Activated T-cell treated with anti-CD3 and anti-CD28 coated beads, Interleukin-2, amount 50 U/mL, for 48 hours (primary cell): ENCODE measurements at places on chromosomes 2 and 18.

DNA sequence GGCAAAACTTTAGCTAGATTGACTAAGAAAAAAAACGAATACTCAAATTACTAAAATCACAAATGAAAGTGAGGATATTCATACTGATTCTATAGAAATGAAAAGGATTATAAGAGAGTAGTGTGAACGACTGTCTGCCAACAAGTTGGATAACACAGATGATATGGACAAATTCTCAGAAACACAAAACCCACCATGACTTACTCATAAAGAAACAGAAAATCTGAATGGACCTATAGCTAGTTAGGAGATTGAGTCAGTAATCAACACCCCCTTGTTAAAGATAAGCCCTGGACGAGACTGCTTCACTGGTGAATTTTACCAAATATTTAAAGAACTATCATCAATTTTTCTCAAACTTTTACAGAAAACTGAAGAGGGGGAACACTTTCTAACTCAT lies 108.8 kb upstream of the TMEM200C start:
- DNase-seq, result no peak

DNA sequence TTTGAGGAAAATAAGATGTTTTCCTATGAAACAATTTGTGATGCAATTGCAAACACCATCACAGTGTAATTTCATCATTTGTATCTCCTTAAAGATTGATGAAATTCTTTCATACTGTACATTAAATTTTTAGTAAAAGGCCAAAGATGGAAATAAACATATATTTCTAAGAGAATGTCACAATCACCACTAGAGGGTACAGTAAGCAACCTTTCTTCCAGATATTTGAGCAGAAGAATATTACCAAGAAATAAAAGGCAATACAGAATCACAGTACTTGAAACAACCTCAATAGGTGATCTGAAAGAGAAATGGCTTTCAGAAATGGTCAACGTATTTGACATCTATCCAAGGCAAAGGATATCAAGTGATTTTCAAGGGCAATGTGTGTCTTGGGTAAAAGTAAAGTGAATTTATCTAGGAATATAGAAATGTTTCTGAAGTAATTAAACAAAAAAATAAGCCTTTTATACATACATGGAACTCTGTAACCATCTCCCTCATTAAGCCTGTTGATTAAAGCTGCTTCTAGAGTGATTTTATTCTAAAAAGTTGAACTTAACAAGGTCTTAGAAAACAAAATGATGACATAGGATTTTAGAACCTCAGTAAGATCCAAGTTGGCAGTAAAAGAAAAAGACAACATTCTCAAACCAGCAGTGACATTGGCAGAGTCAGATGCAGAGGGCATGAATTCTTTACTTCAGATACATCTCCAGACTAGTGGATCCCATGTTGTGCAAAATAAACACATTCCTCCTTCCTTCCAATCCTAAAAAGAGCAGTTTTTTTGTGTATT lies 90.3 kb upstream of the SESTD1 start:
- DNase-seq, result no peak

- no peak for DNase-seq
Measured at GRCh38 chr2:47645246-47645645, 137.7 kb upstream of the MSH6 start.

DNA sequence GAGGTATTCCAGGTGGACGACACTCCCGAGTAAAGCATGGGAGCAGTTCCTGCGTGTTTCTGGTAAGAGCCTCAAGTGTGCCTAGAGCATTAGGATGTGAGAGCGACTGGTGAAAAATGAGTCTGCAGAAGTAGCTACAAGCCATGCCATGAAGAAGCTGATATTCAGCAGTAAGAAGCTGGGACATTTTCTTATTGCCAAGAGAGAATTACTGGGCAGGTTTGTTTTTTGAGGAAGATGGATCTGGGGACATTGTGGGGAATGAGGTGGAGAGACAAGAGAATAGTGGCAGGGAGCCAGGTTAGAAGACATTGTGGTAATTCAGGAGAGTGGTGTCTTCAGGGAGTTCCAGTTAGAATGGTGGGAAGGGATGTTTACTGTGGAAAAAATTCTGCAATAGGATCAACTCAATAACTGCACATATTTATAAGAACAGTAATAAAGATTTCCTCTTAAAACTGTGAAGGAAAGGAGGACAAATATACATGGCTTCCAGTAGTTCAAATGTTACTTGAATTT lies 38.2 kb downstream of the CRIM1 start:
- DNase-seq, result no peak

GRCh38 chr18:78994531-78994930 lies 14.9 kb downstream of the SALL3 start:
- no peak for DNase-seq

GRCh38 chr2:29596584-29596983 lies 324.8 kb downstream of the ALK start:
- no peak for DNase-seq

DNA sequence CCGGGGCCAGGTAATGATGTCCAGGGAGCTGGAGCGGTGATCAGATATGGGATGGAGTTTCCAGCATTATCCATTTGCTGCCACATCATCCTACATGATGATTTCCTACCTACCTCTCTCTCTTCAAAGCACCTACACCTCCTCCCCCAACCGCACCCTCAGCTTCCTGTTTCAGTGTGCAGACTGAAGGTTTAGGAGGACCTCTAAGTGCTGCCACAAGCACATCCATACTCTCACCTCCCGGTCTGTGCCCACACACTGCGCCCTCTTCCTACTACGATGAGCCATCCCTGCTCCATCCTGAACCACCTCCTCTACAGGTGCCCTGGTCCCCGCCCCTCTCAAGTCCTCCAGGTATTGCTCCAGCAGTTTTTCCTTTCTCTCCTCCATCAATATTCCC lies 123.7 kb downstream of the ALPK2 start:
- DNase-seq, result no peak

- DNase-seq, result no peak
Measured at GRCh38 chr2:109133746-109134145, 4.7 kb downstream of the SH3RF3 start.

DNA sequence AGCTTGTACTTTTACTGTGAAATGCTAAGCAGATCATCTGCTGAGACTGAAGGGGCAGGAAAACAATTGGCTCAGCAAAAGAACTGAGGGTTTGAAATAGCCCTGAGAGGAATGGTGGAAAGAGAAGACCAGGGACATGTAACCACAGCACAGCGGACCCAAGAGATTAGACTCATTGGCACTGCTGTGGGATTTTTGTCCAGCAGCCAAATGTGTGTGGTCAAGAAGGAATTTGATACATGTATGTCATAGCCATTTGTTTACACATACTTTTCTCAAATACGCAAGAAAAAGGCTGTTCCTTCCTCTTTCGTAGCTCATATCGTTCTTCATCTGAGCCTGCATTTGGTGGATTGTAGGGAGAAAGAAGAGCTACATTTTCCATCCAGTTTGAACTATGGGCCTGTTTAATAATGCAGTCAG lies 73.8 kb downstream of the TRABD2A start:
- no peak for DNase-seq

- DNase-seq, result no peak
Measured at GRCh38 chr2:47656715-47657600, 126.0 kb upstream of the MSH6 start.

- DNase-seq, result no peak
Measured at GRCh38 chr2:161316701-161317100, 8.5 kb downstream of the PSMD14 start.

DNA sequence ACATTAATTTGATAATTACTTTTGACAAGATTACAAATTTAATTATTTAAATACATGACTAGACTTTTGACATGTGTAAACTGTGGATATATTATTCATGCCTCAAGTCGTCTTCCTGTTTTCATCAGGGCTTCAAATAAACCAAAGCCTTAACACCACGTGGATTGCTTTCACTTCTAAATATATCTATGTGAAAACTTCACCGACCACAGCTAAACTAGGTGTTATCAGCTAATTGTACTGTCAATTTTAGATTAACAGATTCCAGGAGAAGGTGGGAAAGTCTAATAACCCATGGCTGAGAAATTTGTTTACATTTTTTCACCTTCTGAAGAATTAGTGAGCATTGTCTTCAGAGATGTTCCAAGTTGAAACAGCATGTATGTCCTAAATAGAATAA lies 494.7 kb upstream of the FAM98A start:
- no peak for DNase-seq

GRCh38 chr2:216379977-216380376 lies 7.7 kb upstream of the MARCHF4 start:
- DNase-seq, result no peak

DNA sequence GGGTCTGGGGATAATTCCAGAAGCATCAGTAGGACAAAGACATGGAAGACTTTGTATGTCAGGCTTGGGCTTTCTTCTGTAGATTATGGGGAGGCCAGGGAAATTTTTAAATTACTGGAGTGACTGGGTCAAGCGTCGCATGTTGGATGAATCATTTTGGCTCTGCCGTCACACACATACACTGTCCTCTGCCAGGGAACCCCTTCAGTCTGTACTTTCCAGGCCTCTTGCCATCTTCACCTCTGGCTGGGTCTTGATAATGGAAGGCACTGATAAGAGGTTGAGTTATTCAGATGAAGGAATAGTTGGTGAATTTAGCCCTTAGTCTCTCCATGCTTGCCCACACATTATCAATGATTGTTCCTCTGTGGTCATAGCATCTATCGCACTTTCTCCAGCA lies 895.1 kb upstream of the CELF4 start:
- DNase-seq, result no peak

- DNase-seq, result no peak
Measured at GRCh38 chr2:138741851-138742250, 38.3 kb downstream of the NXPH2 start.

DNA sequence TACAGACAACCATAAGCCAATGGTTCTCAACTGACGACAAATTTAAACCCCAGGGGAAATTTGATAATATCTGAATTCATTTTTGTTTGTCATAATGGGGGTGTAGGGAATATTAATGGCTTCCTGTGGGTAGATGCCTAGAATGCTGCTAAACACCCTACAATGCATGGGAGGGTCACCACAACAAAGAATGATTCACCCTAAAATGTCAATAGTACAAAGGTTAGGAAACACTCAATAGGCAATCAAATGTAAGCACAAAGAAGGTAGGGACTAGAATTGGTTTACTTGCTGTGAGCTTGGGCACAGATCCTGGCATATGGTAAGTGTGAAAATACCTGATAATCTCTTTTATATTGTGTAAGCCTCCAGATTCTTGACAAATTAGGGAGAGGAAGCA lies 20.1 kb upstream of the FANCL start:
- no peak for DNase-seq

DNA sequence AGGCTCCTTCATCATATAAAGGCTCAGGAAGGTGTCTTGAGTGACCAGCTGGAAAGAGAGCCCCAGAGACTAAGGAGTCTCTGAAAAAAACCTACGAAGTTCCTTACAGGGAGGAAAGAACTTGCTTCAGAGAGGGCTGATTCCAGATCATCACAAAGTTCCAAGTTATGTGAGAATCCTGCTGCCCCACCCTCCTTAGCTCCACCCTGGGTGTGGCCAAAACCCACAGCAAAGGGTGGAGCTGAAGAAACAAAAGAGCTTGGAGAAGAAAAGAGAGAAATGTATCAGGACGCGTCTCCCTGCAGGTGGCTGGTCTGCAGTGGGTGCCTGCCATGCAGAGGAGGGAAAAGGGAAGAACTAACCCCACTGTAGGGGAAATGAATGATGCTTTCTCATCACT lies 32.8 kb upstream of the ZNF396 start:
- DNase-seq, result no peak

- DNase-seq, result peak; percentile 57
Measured at GRCh38 chr18:70491734-70492348, 203.0 kb downstream of the SOCS6 start.

- no peak for DNase-seq
Measured at GRCh38 chr2:101830555-101830954, 133.0 kb downstream of the MAP4K4 start.

DNA sequence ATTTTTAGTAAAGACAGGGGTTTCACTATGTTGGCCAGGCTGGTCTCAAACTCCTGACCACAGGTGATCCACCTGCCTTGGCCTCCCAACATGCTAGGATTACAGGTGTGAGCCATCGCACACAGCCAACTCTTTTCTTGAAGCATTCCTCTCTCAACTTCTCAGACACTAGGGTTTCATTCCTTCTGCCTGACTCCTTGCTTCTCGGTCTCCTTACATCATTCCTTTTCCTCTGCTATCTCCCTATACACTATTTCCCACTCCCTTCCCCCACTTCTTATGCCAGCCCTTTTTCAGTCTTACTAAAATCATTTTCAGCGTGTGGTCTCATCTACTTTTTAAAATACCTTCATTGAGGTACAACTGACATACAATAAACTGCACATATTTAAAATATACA lies 6.1 kb downstream of the SOS1 start:
- DNase-seq, result no peak

GRCh38 chr2:10400002-10400401 lies 48.1 kb downstream of the ODC1 start:
- DNase-seq, result no peak

- DNase-seq, result no peak
Measured at GRCh38 chr2:106147665-106148064, 46.4 kb downstream of the UXS1 start.

DNA sequence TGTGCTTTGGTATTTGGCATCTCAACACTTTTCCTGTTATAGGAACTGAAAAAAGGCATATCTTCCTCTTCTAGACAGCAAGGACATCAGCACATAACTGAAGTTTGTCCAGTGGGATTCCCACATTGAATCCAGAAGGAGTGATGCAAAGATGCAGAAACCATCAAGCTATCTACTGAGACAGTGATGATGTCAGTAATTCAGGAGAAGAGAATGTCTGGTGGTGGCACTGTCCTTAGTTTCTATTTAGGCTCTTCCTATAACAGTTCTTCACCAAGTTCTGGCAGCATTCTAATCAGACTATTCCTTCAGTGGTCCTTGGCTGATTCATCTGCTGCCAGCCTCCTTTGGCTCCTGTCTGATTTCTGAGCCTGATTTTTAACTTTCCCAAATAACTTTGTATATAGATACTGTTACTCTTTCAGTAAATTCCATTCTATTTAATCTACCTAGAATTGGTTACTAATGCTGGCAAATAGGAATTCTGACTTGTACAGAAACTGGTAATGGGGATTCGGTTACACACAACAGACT lies 56.6 kb upstream of the AGPS start:
- no peak for DNase-seq

DNA sequence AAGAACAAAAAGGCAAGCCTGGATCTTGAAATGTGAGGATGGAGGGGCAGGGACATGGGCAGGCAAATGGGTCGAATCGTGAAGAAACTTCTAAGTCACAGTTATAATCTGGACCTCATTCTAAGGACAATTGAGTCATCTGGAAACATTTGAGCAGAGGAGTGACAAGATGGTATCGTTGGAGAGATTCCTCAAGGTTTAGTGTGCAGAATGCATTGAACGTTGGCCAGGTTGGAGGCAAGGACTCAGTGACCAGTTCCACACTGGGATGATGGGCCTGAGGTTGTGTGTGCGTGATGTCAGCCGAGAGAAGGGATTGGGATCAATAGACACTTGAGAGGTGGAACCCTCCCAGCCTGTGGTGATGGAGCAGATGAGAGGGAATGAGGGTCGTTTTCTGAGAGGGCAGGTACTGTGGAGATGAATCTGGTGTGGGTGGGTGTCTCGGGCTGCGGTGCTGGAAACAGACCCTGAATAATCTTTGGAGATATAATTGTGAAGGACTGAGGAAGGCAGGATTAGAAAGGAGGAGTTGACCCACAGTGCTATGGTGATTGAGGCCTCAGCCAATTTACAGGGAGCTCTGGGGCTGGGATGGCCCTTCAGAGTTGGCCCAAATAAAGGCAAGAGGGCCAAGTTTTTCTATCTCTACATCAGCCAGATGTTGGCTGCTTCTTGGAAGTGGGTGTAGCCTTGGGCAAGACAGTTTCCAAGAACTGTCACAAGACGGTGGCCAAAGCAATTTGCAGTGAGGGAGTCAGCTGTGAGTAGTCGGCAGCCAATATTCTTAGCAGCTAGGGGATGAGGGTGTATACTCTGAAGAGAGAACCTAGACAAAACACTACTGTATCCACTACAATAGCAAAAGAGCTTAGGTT lies 5.8 kb upstream of the ZNF532 start:
- DNase-seq, result no peak
